ENCODE measurements at places on chromosomes 1 and 21.

DNA sequence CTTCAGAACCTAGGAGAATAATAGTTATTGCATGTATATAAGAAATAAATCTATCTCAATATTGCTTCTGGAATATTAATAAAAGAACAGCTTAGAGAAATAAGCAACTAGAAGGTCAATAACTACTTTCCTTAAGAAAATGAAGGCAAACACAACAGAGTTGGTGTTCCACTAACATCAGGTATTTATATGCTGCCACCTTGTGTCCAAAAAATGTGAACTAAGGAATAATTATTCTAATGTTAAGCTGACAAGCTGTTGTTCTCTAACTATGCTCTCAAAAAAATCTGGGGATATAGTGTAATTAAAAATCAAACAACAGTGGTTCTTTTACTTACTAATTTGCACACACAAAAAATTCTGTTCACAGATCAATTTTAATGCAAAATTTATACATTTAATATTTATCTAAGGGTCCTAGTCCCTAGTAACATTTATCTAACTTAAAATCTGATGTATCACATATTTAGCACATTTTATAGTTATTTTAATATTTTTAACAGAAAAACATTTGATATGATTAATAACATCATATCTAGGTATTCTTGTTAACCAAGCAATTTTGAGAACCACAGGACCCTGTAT, 39.6 kb downstream of the UCHL5 start:
- peak; percentile 18 for DNase-seq

- DNase-seq = no peak
Measured at GRCh38 chr21:37936010-37936785, 19.9 kb upstream of the KCNJ6 start.

DNA sequence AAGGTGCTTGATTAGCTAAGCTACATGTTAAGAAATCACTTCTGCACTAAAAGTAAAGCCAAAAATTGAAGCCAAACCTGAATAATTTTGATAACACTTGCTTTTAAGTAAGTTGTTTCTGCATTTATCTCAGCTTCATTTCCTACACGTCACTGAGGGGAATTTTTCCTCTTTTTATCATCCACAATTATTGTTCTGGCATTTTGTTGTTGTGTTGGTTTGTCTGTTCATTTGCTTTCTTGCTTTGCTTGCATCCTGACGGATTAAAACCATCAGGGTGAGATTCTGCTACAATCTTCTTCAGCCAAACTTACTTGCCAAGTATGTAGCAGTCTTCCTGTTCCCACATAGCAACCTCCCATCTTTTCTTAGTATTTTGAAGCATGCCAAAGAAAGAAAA, 18.0 kb upstream of the EEIG2 start:
- DNase-seq = no peak

DNA sequence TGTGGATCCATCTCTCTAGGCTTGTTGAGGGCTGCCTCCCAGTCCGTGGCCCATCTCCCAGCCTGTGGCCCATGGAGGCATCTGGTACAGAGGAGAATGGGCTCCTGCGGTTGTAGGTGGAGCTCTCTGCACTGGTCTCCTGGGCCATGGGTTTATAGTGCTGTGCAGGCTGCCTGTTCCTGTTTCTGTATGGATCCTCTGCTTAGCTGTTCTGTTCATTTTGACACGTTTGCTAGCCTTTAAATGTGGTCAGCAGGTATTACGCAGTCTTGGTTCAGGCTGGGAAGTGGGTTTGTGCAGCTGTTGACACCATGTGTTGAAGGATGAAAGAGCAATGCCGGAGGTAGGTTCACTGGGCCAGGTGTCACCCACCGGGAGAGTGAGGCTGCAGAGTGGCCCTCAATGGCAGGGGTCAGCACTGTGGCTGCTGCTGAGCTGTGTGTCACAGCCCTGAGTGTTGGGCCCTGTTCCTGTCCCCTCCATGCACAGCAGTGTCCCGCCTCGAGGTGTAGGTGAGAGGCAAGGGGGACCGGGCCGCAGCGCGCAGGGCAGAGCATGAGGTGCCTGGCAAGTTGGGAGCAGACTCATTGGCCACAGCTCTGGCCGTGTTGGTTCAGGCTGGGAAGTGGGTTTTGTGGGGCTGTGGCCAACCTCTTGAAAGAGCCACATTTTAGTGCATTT, 39.0 kb downstream of the SNAP47 start:
- peak; percentile 55 for DNase-seq

GRCh38 chr1:199172171-199173124, 533.6 kb downstream of the PTPRC start:
- no peak for DNase-seq

DNA sequence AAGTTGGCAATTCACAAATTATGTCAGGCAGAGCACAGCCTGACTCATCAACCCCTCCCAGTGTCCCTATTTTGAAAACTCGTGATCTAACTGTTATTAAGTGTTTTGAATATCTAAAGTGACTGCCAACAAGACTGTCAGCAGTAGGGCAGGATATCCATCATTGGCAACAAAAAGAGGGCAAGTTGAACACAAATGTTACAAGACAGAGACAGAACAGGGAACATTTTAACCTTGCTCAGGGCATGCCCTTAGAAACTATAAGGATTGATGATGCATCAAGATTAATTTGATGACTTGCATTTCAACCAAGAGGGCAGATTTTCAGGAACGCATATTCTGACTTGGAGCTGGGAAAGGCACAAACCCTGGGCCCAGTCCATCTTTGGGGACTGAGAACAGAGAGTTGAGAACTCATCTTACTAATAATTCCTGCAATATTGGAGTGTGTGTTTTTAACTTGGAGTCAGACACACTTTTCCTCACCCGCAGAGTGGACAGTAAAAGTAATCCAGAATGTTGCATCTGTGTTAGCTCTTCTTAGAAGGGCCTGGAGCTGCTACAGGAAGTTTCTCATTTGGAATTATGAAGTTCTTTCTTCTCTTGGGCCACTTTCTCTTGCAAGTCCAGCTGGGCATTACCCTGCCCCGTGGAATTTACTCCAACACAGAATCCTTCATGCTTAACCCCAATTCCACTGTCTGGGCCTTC, 317.2 kb downstream of the LTN1 start:
- no peak for DNase-seq

DNA sequence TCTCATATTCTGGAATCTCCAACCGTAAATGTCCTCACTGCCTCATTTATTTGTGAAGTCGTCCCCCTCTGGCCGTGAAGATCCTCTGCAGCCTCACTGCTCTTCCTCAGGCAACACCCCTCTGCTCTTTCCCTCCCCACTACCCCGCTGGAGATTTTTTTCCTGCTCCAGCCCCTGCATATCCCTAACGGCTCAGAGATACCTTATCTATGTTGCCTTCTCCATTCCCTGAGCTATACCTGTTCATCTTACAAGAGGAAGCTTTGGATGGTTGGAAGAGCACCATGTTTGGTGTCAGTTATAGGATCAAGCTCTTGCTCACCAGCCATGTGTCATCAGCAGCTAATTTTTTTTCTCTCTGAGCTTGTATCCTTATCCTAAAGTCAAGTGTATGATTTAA, 26.4 kb downstream of the LRRC8B start:
- no peak for DNase-seq

DNA sequence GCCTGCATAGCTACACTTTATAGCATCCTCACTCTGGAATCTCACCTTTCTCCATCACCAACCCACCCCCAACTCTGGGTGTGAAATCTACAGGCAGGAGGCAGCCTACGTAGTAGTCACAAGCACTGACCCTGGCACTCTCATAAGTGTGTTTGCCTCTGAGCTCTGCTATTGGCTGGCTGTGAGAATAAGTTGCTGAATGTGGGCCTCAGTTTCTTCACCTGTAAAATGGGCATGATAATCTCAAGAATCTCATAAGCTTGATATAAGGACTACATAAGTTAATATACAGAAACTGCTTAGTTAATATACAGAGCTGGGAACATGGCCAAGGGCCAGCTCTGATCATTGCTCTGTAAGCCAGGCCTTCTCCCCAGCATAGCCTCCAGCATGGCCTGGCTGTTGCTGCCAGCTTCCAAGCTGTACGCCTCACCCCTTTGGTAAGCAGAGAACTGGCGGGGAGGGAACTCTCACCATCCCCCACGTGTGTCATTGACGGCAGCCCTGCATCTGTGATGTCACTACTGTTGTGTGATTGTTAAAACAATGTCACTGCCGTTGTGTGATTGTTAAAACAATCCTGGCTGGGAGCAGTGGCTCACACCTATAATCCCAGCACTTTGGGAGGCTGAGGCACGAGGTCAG, 53.3 kb downstream of the SYF2 start:
- DNase-seq = no peak

- no peak for DNase-seq
Measured at GRCh38 chr1:201489643-201490261, 17.2 kb downstream of the CSRP1 start.

DNA sequence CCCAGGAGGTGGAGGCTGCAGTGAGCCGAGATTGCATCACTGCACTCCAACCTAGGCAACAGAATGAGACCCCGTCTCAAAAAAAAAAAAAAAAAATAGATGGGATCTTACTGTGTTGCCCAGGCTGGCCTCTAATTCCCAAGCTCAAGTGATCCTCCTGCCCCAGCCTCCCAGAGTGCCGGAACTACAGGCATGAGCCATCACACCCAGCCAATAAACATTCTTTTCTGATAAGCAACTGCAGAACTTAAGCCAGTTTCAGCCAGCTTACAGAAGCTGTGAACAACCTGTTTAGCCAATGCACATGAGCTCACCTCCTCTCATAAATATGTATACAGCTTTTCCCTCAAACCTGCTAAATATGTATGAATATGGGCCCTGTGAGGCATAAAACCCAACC, 3.1 kb upstream of the MIIP start:
- DNase-seq = no peak

- no peak for DNase-seq
Measured at GRCh38 chr1:176557543-176558258, 94.7 kb downstream of the PAPPA2 start.

GRCh38 chr1:1334835-1335234, 3.8 kb downstream of the TAS1R3 start:
- DNase-seq = no peak

GRCh38 chr1:212909652-212910063, 40.7 kb upstream of the VASH2 start:
- DNase-seq = no peak

- no peak for DNase-seq
Measured at GRCh38 chr1:7596126-7596965, 174.8 kb upstream of the VAMP3 start.

- DNase-seq = no peak
Measured at GRCh38 chr21:39086547-39086946, 96.7 kb downstream of the PSMG1 start.

GRCh38 chr1:109783436-109783835, 19.7 kb upstream of the EPS8L3 start:
- no peak for DNase-seq

- no peak for DNase-seq
Measured at GRCh38 chr1:116578581-116578980, 7.8 kb upstream of the CD58 start.

GRCh38 chr1:84653130-84653677, 37.1 kb downstream of the SSX2IP start:
- DNase-seq = no peak

DNA sequence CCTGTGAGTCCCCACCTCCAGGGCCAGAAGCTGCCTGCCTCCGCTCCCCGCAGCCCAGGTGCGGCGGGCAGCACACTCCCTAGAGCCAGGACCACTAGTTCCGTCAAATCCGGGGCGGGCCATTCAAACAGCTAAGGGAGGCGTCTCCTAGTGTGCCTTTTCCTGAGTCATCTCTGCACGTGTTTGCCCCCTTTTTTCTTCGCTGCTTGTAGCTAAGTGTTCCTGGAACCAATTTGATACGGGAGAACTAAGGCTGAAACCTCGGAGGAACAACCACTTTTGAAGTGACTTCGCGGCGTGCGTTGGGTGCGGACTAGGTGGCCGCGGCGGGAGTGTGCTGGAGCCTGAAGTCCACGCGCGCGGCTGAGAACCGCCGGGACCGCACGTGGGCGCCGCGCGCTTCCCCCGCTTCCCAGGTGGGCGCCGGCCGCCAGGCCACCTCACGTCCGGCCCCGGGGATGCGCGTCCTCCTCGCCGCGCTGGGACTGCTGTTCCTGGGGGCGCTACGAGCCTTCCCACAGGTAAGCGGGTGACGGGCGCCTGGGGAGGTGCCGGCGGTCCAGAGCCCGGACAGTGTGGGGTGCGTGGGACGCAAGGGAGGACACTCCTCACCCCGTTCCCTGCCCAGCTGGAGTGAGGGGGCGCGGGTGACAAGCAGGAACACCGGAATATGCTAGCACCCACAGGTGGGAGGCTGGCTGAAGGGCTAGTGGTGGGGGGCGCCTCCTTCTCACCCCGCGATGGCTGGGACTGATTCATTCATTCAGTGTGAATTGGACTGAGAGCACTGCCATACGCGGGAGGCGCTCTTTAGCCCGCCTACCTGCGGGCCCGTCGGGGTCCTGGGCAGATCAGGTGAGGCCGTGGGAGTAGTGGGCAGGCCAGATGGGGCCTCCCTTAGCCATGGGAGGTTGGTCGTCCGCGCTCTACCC, at the start of gene TNFRSF8:
Gene TNFRSF8 (plus strand): TSS at position 163 of the 932 bp plus-strand sequence. CDS start 296 bp downstream, at position 459.
- no peak for DNase-seq

GRCh38 chr1:175511496-175511895, 231.9 kb downstream of the TNR start:
- DNase-seq = no peak

GRCh38 chr1:7278827-7279765, 492.0 kb upstream of the VAMP3 start:
- no peak for DNase-seq

GRCh38 chr1:53086491-53087070, 24.6 kb downstream of the PODN start:
- no peak for DNase-seq

DNA sequence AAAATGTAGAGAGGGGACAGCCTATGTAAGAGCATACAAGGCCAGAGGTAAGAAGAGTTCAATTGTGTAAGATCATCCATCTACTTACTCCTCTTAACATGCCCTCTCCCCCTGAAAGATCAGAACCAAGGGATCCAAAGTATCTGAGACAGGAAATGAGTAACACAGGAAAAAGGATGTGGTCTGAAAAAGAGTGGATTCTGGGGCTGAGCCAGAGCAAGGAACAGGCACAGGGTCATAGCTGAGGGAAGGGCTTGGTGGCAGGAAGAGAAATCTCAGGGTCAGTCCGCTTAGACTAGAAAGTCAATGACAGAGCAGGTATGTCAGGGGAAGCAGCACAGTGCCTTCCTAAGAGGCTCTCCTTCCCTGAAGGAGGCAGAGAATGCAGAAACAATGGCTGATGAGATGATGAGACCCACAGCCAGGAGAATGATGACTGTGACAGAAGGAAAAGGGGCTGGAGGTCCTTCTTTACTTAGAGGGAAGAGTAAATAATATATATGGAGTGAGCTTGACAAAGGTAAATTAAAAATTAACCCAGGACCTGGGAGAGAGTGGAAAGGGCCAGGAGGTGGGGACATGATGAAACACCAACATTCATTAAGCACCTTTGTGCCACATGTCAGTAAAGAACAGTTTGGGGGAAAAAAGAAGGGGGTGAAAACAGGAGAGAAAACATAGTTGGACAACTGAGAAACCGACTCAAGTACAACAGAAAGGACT, 26.2 kb upstream of the A3GALT2 start:
- DNase-seq = no peak

- DNase-seq = no peak
Measured at GRCh38 chr1:207156826-207157225, 52.8 kb downstream of the C4BPA start.
